HFFc6 (cell line): ENCODE measurements at places on chromosomes 5 and 9. TPM values are rescaled to one million over a fixed set of nuclear protein-coding genes. Genes with fewer than 3 reads are reported as not detected.

The CXXC5 gene
- total RNA-seq, result 49.5 and 57.2 TPM in 2 replicates

The PDE6A gene
- not detected in 3 replicates for total RNA-seq

The TEX48 gene
- total RNA-seq, result not detected in 3 replicates

The PIP5K1B gene
- total RNA-seq, result not detected in 3 replicates

GRCh38 chr9:82116556-82116955, 128.0 kb downstream of the SPATA31D1 start:
- DNase-seq, result no peak

DNA sequence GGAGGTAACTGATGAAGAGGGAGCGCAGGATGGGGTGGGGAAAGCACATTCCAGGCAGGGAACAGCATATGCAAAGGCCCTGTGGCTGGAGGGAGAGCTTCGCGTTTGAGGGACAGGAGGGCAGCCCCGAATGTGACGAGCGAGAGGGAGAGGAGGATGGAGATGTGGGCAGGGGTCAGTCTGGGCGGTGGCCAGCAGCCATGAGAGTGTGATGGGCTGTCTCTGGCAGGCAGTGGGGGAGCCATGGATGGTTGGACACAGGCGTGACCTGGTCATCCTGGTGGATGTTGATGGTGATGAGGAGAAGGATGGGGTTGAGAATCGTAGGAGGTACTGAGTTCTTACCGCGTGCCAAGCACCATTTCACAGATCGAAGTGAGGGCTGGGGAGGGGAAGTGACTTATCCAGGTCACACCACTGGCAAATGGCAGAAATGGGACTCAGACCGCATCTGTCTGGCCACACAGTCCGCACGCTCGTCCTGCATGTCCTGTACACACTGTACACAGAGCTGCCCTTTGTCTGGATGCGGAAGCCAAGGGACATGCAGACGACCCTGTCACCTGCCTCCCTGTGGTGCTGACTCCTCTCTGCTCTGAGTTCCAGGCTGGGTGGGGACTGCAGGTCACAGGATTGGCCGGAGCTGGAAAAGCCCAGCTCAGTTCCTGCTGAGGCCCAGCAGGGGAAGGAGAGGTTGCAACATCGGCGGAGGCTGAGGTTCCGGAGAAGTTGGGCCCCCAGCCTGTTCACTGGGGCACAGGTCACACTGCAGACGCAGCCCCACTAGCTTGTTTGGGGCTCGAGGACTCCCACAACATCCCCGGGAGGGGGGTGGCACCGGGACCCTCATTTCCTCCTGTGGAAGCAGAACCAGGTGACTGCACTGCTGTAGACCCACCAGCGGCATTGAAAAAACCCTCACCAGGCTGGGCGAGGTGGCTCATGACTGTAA, 165.6 kb upstream of the IER5L start:
- no peak for DNase-seq

DNA sequence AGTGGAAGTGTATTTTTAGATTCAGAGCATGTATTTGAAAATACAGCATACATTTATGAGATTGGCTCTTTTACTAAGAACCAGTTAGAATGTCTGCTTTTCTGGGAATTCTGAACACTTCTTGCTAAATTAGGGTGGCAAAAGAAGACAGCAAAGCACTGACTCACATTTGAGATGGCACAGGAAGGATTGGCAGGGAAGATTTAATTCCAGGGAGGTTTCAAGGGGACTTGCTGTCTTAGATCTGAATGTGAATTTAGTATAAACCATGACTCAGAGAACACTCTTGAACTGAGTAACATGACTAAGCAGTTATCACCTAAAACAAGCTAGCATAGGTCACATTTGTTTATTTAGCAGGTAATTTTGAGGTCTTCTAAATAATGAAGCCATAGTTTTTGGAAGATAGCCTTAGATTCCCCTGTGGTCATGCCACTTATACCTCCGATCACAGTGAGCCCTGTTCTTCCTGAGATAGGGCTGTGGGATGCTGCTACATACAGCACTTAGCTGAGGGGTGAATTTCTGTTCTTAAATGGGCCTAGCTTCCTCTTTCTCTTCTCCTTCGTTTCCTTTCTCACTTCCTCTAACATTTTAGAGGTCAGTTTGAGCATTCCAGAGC, 173.8 kb downstream of the PCSK1 start:
- peak; percentile 75 for DNase-seq

DNA sequence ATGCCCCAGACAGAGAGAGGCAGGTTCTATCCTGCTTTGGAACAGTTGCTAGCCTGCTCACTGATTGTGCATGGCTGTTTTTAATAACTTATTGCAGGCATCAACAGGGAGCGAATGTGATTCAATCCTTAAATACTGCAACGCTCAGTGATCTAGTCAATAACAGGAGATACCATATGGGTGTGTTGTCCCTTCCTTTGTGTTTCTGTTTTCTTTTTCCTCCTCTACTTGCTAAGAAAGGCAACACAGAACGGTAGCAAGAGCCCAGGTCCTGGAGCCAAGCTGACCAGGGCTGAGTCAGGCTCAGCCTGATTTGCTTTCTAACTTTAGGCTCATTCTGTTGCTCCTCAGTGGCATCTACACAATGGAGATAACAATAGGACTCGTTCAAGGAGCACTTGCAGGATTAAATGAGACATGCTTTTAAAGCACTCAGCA, 98.6 kb upstream of the EQTN start:
- no peak for DNase-seq

GRCh38 chr9:112548836-112549595, 62.4 kb downstream of the KIAA1958 start:
- no peak for DNase-seq

GRCh38 chr5:153831973-153832372, 206.7 kb downstream of the FAM114A2 start:
- DNase-seq, result peak; percentile 22

GRCh38 chr9:88777498-88778312, 213.6 kb upstream of the S1PR3 start:
- no peak for DNase-seq
